NCI-H187 treated with DMSO at 0.1 percent for 48 hours (cell line): ENCODE measurements at places on chromosomes 7 and 10.

GRCh38 chr7:64959072-64959747, 31.6 kb downstream of the ZNF117 start:
- DNase-seq, result peak; percentile 90

DNA sequence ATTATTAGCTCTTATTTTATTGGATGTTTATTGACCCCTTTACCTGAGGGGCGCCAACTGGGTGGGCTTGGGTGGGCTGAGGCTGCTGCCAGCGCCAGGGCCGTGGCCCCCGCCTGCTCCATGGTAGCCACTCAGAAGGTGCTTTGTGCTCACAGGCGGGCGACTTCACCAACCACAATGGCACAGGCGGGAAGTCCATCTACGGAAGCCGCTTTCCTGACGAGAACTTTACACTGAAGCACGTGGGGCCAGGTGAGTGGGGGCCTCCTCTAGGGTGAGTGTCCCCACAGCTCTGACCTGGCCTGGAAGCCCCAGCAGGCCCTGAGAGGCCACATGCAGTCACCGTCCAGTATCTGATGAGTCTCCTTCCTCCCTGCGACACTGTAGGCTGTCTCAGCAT, 4.1 kb downstream of the PPIF start:
- no peak for DNase-seq

GRCh38 chr7:73871163-73872011, 10.4 kb downstream of the TMEM270 start:
- no peak for DNase-seq

DNA sequence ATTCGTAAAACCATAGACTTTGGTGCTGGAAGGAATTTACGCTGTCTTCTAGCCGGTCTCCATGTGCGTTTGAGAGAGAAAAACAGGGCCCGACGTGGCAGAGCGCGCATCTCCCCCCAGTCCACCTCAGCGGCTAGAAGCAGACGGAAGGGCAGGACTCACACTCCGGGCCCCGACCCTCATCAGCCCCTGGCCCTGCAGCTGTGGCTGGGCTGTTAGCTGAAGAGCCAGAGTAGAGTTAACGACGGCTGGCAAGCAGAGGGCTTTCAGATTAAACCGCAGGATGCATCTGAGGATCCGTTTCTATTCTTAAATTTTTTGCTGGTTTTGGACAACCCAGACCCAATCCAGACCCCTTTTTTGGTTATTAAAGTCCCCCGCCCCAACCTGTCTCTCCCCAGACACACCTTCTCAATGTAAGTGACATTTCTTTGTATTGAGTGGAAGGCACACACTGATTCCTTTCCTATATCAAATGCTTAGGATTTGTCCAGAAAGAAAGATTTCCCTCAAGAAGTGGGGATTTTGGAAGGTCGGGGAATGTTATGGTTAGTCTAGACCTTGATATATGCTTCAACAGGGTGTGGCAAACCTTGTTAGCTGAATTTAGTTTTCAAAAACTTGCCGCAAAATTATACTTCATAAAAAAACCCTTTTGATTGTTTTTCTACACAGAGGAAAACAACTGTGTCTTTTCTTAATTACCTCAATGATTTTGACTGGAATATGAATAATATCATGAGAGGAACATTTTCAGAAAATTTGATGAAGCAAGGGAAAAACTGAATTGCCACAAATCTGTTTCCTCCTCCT, 1.7 kb upstream of the TBX20 start:
- no peak for DNase-seq

- DNase-seq, result no peak
Measured at GRCh38 chr7:71553306-71553705, 421.4 kb downstream of the GALNT17 start.

- no peak for DNase-seq
Measured at GRCh38 chr10:60955957-60956425, 12.0 kb upstream of the RHOBTB1 start.

DNA sequence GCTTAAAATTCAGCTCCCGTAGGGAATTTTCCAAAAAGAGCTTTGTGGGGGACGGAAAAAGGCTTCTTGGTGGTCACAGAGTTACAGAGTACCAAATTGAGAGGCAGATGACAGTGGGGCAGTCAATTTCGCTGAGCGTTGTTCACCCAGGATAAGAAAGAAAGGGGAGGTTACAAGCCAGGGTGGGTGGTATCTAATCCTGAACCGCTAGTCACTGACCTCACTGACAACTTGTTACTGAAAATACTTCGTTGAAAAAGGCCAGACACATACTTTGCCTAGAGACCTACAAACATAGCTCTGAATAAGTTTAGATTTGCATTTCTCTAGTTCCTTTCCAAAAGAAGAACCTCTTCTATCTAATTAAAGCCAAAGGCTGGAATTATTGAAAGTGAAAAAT, at the start of gene CTNNA3:
CTNNA3 (minus strand) TSS at position 167 of the 400 bp plus-strand sequence.
- no peak for DNase-seq

- no peak for DNase-seq
Measured at GRCh38 chr7:158061884-158062656, 525.6 kb downstream of the PTPRN2 start.

GRCh38 chr10:48847691-48848090, 91.9 kb downstream of the LRRC18 start:
- no peak for DNase-seq
